ENCODE measurements at places on chromosomes 3 and 15.
A peak's percentile ranks its signal among the peaks of the same experiment; 100 is the strongest.

DNA sequence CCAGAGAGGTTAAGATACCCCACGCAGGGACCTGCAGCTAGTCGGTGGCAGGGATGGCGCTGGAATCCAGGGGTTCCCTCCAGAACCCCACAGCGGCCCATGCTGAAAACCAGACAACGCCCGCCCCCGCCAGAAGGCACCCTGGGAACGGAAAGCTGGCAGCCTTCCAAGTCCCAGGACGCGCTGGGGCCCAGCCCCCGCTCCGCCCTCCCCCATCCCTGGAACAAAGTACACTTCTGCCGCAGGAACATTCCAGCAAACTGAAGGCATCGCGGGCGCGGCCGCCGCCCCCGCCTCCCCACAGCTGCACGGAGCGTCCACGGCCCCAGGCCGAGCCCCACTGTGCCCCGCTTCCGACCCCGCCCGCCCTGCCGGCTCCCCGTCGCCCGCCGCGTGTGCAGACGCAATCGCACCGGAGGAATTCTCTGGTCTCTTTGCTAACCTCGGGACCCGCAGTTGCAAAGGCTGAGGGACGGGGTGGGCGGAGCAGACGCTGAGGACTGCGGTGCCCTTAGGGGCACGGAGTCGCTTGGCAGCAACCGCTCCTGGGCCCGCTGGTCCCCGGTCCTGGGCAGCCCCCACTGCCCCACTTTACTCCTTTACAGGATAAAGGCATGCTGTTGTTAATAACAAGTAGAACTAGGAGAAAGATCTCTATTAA lies 44.8 kb upstream of the RNU6-1 start:
- no peak for DNase-seq

DNA sequence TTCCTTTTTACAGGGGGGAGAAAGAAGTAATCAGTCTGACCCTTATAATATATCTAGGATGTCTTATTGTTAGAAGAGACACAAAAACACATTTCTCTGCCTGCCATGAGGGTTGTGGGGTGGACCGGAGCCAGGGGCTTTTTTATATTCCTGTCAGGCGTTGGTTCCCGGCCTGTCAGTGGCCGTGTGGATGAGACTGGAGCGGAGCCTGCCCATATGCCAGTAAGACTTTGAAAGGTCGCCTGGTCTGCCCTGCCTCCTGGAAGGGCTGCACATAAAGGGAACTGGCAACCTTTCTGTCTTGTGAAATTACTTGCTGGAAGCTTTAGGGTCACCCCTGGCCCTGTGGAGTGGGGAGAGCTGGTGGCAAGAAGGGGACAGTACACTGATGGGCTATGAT lies 34.7 kb downstream of the MAP3K13 start:
- DNase-seq: no peak

DNA sequence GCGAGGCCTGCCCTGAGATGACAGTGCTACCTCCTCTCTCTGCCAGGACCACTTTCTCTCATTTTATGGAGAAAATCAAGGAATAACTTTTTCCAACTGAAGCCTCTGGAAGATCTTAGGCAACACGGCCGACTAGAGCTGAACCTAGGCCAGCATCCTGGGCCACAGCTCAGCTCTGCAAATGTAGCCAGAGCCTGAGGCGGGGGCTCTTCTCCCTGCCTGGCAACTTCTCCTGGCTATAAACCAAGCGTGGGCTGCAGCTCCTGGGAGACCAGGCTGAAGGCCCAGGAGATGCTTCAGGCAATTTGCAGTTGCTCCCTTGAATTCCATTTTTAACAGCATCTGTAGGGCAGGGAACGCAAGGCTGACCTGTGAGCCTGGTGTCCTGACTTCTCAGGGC lies 74.9 kb downstream of the CEMIP start:
- no peak for DNase-seq

DNA sequence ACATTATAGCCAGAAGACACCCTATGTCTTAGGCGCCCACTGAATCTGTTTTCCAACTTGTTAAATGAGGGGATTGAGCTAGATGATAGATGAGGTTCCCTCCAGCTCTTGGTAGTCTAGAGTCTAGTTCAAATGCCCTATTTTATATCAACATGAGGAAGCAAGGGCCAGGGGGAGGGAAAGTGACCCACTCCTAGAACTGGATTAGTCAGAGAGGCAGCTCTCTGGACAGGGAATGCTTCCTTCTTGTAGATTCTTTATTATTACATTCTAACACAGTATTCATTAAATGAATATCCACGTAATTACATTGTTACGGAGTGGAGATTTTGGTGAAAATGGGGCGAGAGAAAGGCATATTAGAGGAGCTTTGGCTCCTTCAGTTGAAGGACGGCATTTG lies 89.5 kb downstream of the RAD18 start:
- no peak for DNase-seq

GRCh38 chr3:105853801-105854432 lies 14.9 kb downstream of the CBLB start:
- peak; percentile 54 for DNase-seq

GRCh38 chr15:92797168-92798052 lies 102.7 kb upstream of the CHD2 start:
- no peak for DNase-seq

DNA sequence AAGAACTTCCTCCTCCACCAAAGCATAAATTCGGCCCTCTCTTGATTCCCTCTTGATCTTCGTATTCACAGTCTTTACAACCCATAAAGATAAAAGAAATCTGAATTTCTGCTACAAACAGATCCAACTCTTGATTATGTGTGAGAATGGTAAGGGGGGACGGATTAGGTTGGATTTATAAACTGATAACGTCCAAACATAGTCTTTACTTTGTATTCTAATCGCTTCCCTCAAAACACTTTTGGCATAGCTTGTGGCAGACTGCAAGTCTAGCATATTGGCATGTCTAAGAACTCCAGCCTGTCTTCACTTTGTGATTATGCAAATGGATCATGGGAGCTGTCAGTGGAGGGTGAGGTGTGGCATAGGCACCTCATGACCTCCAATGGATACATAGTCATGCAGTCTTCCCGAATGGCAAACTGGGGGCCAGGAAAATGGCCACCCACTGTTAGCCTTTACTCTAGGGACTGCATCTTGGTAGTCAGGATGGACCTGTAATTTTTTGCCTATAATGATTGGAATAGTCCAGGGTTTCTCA lies 24.3 kb upstream of the GPR171 start:
- DNase-seq: no peak

DNA sequence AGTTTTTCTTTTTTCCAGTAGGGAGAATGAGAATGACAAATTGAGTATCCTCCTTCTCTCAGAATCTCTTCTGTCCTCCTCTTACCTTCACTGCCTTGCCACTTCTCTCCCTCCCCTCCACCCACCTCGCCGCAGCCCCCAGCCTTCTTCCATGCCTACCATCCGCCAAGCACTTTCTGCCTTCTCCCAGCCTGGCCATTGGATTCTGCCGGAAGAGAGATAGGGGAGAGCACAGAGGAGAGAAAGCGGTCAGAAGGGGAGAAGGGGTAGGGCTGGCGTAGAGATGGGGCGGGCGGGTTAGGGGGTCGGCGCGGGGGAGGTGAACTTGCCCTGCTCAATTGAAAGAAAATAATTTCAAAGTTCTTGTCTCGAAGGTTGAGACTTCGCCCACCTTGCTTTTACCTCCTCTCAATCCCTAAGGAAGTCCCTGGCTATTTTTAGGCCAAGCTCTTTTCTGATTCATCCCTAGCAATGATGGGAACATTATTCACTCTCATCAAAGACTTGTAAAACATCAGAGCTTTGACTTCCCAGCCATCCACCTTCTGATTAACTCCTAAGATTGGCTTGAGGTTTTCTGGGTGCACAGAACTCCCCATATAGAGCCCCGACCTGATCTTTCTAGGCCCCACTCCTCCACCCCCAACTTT lies 811 bp downstream of the C3orf52 start:
- DNase-seq: no peak

DNA sequence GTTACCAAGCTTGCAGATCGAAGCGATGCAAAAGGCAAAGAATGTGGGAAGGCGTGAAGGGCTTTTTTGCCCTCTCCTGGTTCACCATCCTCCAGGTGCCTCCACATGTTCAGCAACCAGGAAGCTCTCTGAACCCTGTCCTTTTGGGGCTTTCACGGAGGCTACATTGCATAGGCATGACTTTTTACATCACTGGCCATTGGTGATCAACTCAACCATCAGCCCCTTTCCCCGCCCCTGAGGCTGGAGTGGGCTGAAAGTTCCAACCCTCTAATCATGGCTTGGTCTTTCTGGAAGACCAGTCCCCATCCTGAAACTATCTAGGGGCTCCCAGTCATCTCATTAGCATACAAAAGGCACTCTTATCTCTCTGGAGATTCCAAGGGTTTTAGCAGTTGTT lies 52.6 kb downstream of the UACA start:
- DNase-seq: no peak

DNA sequence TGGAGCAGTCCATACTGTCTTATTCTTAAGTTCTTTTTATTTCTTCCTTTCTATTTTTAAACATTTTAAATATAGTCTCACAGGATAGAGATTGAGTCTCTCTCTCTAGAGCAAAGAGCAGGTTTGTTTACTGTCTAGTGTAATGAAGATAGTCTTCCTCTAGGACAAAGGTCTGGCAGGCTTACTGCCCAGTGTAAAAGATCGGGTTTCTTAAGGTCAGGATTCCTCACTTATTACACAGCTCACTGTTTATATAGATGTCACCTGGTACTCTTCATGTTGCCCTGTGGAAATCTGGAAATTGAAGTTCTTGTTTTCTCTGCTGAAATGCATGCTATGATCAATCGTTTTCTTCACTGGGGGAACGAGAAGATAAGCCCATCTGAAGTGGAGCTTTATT lies 76.0 kb downstream of the ZBBX start:
- no peak for DNase-seq

GRCh38 chr3:128313935-128314334 lies 152.8 kb downstream of the DNAJB8 start:
- DNase-seq: no peak

- DNase-seq: no peak
These were observed 110.7 kb downstream of the MYO5A start for GRCh38 chr15:52417957-52418356.

DNA sequence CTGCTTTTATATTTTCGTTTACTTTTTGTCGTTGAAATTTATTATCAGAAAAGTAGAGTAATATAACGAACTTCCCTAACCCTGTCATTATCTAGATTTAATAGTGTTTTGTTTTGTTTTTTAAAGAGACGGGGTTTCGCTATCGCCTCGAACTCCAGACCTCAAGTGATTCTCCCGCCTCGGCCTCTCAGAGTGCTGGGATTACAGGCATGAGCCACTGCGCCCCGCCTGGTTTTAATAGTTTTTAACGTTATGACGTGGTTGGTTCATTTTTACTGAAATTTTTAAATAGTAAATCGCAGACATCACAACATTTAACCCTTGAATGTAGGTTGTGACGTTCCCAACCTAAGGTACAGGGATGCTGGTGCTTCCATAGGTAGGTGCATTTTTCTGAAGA lies 1.0 kb downstream of the NGRN start:
- DNase-seq: no peak

DNA sequence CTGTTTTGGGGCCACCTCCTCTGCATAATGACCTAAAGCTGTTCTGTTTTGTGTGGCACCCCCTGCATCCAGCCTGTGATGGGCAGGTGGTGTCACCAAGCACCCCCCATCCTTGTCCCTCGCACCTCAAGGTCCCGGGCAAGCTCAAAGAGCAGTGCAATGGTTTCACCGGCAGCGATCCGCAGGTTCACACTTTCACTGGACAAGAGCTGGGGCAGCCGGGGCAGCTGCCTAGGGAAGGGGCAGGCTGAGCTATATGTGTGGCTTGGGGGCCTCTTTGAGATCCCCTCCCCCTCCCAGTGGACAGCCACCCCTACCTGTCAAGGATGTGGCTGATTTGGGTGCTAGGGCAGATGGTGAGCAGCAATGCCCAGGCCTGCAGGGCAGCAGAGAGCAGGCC lies 3.1 kb downstream of the IFRD2 start:
- DNase-seq: no peak

DNA sequence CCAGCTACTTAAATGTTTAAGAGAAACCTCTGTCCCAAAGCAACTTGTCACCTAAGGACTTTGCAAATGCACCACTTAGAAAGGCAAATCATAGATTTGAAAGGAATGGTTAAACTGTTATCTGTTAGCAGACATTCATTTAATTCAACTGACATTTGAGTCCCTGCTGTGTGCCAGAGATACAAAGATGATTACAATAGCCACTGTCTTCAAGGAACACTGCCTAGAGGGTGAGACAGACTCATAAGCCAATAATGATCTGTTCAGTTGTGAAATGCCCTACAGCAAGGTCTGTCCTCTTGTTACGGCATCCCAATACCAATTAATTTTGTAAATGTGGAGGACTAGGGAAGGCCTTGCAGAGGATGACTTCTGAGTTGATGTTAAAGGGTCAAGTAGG lies 113.1 kb downstream of the ATG7 start:
- DNase-seq: no peak

- no peak for DNase-seq
These were observed 77.0 kb upstream of the PLSCR5 start for GRCh38 chr3:146682171-146682570.

DNA sequence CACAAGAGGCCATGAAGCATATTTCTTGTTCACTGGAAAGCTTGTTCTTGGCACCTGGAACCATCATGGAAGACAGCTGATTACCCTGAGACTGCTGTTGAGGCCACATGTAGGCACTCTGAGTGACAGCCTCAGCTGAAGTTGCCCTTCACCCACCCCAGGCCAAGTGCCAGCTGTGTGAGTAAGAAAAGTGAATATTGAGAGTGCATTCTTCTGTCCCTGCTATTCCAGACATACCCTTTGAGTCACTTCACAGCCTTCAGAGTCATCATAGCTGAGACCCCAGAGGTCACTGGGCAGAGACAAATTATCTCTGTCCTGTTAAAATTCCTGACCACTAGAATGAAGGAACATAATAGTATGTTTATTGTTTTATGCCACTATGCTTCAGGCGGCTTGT lies 79.6 kb downstream of the NFKBIZ start:
- DNase-seq: no peak

DNA sequence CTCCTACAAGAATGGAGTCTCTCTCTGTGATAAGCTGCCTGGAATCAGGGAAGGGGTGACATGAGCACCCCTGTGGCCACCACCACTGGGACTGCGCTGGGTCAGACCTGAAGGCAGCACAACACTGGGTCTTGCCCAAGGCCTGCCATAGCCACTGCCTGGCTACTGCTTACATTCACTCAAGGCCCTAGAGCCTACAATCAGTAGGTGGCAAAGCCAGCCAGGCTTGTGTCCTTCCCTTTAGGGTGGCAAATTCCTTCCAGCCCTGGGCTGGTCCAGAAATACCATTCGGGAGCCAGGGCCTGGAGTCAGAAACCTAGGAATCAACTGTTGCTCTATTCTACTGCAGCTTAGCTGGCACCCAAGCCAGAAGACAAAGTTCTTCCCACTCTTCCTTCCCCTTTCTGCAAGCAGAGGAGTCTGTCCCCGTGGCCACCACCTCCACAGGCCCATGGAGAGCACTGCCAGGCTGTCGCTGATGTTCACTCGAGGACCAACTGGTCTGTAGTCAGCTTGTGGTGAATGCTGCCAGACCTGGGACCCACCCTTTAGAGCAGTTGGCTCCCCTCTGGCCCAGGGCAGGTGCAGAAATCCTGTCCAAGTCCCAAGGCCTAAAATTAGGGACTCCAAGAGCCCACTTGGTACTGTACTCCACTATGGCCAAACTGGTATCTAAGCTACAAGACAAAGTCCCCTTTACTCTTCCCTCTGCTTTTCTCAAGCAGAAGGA lies 307.4 kb downstream of the THSD4 start:
- DNase-seq: no peak

Measured in GM12864 (cell line).